ENCODE measurements at places on chromosomes 7 and 10. TPM values are rescaled to one million over a fixed set of nuclear protein-coding genes. Genes with fewer than 3 reads are reported as not detected.

Gene HDAC9
- 24.7 TPM for total RNA-seq

Gene NPSR1
- not detected for total RNA-seq

Gene OIT3
- total RNA-seq: 0.19 TPM

Gene GDF2
- not detected for total RNA-seq

Gene GCK
- 0.41 TPM for total RNA-seq

Gene BAG3
- 70.9 TPM for total RNA-seq

Gene MYH16
- total RNA-seq: 0.12 TPM

Gene GPR26
- total RNA-seq: not detected

Gene PDGFA
- total RNA-seq: 44.5 TPM

Measured in glomerular endothelial cell (primary cell).